T-helper 2 cell treated with Interferon-gamma antibody and Interleukin-4, amounts not matched to agents 5 μg/mL and 100 μg/mL, for 36 hours (primary cell): ENCODE measurements at places on chromosomes 6 and 20.

- H3K27ac ChIP-seq: no peak overlapping the region
- no peaks in the 10 kb centered on the region for H3K27me3 ChIP-seq
- H3K4me3 ChIP-seq: no peak overlapping the region
- no peak for DNase-seq
- H3K36me3 ChIP-seq: peaks cover 4% of the 10 kb centered on the region
These were observed 21.8 kb downstream of the OSTM1 start for GRCh38 chr6:108052706-108053105.

- H3K4me3 ChIP-seq: no peak overlapping the region
- no peak for DNase-seq
- peaks cover 3% of the 10 kb centered on the region for H3K36me3 ChIP-seq
These were observed 30.0 kb downstream of the GJA10 start for GRCh38 chr6:89924231-89924630.

DNA sequence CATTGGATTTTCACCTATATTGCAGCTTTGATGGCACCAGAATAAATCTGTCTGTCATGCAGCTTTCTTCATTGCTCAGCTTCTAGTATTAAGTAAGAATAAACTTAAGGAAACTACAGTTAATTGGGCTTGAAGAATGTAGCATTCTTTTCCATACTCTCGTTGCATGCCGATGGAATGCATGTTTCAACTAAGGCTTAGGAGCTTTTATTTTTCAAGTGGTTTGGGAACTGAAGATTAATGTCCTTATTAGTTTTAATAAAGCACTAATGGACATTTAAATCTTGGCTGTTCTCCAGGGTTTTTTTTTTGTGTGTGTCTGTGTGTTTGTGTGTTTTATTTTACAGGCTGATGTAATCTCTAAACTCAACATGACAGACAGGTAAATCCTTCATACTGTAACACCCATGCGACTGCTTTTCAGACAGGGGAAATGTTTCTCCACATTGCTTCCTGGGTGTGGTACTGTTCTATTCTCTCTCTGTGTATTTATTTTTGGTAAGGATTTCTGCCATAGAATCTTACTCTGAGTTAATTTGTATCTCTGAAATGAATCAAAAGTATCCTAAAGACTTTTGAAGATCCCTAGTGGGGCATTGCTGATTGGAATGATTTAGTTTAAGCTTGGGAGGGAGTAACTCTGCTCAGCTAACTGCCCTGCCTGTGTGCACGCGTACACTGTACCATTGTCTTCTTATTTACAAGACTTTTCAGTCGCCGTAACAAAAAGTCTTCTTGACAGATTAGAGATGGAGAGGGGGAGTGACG, 38.0 kb downstream of the SLC9A8 start:
- peaks cover 12% of the 10 kb centered on the region for H3K4me1 ChIP-seq
- H3K27ac ChIP-seq: peak overlapping the region; percentile 80
- H3K27me3 ChIP-seq: no peaks in the 10 kb centered on the region
- peaks cover 33% of the 10 kb centered on the region for H3K36me3 ChIP-seq
- no peak for DNase-seq
- H3K4me3 ChIP-seq: peak overlapping the region; percentile 42

DNA sequence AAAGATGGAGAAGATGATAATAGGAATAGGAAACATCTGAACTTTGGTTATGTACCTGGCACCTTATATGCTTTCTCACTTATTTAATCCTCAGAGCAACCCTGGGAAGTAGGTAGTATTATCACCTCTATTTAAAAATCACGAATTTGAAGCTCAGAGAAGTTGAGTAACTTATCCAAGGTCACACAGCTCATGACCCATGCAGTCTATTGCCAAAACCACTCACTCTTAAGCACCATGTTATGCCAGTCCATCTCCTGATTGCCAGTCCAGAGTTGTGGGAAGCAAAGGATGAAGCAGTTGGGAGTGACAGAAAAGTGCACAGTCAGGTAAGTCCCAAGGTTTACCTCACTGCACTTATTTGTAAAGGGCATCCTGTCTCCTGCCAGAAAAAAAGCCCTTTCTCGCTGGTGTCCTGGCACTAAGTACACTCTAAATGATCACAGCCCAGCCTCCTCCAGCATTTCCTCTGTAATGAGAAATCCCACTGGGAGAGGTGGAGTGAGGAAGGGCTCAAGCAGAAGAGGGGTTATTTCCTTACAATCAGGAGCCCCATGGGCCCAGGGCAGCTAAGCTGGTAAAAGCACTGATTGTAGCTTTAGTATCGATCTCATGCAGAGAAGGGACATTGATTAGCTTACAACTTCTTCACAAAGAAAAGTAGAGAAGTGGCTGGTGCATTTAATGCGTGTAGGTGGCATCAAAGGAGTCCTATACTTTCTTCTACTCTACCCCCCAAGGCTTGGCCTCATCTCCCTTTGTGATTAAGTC, 21.3 kb upstream of the SCGN start:
- peaks cover 8% of the 10 kb centered on the region for H3K27me3 ChIP-seq
- H3K36me3 ChIP-seq: no peaks in the 10 kb centered on the region
- DNase-seq: no peak
- no peaks in the 10 kb centered on the region for H3K4me1 ChIP-seq
- H3K27ac ChIP-seq: no peak overlapping the region

DNA sequence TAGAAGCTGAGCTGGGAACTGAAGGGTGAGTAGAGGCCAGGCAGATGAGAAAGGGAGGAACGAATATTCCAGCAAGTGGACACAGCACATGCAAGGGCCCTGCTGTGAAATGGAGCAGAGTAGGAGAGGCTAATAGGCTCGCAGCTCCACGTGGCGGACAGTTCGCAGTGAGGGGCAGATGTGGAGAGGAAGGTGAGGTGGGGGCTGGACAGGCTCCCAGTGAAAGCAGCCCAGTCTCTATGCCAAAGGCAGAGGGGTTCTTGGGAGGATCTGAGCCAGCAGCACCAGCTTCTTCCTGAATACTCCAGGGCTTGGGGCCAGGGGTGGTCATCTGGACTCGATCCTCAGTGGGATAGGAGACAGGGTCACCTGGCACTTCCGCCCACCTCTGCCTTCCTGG, 81.0 kb downstream of the CEBPB start:
- peaks cover 10% of the 10 kb centered on the region for H3K27me3 ChIP-seq
- no peak overlapping the region for H3K4me3 ChIP-seq
- H3K36me3 ChIP-seq: no peaks in the 10 kb centered on the region
- peaks cover 6% of the 10 kb centered on the region for H3K4me1 ChIP-seq
- DNase-seq: no peak

GRCh38 chr6:33841070-33841469, 37.3 kb upstream of the MLN start:
- H3K4me1 ChIP-seq: peaks cover 14% of the 10 kb centered on the region
- H3K4me3 ChIP-seq: no peak overlapping the region
- no peaks in the 10 kb centered on the region for H3K36me3 ChIP-seq
- no peak for DNase-seq
- no peak overlapping the region for H3K27ac ChIP-seq

DNA sequence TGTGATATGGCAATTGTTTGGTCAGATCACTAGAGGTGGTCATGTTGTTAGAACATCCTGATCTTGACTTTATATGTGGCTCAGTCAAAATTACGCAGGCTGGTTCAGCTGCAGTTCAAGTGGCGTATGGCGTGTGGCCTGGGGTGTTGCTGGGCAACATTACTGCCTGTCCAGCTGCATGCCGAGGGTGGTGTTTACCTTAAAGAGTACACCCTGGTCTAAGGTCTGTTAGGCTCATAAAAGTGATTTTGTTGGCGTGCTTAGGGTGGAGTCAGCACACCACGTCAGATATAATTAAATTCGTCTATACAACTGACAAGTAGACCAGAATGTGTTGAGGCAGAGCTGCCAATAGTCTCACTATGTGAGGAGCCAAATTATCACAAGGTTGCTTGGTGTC, 55.6 kb upstream of the NEDD9 start:
- no peak overlapping the region for H3K4me3 ChIP-seq
- H3K27me3 ChIP-seq: no peaks in the 10 kb centered on the region
- no peak overlapping the region for H3K27ac ChIP-seq
- H3K4me1 ChIP-seq: peaks cover 8% of the 10 kb centered on the region

DNA sequence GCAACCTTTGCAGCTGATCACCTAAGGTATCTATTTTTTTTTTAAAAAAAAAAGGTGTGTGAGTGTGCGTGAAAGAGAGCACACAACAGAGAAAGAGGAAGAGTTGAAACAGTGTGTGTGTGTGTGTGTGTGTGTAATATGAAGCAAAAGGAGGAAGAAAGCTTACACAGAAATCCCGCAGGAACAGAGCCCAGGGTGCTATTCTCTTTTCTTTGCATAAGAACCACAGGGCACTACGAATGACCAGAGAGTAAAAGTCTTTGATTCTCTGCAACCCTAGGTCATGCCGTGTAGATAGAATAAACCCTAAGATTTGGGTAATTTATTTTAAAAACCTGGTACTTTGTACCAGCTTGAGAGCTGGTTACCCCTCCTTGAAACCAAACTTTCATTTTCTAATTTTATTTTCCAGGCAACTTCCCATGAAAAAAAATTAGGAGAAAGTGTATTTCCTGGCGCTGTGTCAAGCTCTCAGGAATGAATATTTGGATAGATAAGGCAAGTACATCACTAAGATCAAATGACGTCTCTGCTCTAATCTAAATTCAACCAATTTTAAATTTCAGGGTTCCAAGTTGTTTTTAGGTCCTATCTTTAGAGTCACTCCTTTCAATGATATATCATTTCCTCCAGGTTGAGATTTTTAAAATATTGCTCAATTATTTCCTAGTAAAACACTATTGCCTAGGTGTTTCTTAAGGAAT, 47.9 kb upstream of the ID4 start:
- no peaks in the 10 kb centered on the region for H3K36me3 ChIP-seq
- no peak for DNase-seq
- H3K4me1 ChIP-seq: no peaks in the 10 kb centered on the region
- no peak overlapping the region for H3K4me3 ChIP-seq

DNA sequence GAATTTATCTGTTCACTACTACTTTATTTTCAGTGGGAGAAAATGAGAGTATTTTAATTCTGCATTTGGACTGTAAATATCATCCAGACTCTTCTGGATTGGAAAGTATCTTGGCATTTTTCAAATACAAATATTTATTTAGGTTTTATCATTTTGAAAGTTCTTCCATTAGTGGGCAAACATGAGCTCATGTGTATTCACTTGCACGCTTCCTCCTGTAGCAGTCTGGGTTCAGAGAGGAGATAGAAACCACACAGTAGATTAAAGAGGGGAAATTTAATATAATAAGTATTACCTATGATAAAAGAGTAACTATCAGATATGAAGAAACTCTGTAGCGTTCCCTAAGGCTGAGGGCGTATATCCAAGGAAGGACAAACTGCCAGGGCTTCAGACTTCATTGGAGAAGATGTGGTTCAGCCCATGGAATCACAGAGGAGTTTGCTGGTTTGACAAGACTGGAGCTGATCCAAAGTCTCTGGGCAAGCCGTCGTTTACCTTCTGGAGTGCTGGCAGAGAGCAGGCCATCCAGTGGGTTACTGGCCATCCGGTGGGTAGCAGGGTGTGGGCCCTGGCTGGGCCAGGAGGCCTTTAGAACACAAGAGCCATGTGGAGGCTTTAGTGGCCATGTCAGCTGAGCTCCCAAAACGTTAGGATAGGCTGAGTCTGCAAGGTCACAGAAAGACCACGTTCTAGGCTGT, 44.3 kb downstream of the KCNS1 start:
- H3K4me1 ChIP-seq: peaks cover 48% of the 10 kb centered on the region
- DNase-seq: no peak
- H3K4me3 ChIP-seq: no peak overlapping the region
- H3K36me3 ChIP-seq: peaks cover 57% of the 10 kb centered on the region
- H3K27ac ChIP-seq: no peak overlapping the region

GRCh38 chr6:5045416-5045815, 39.7 kb upstream of the PPP1R3G start:
- no peaks in the 10 kb centered on the region for H3K4me1 ChIP-seq
- no peak for DNase-seq
- no peaks in the 10 kb centered on the region for H3K36me3 ChIP-seq
- H3K27ac ChIP-seq: no peak overlapping the region
- no peaks in the 10 kb centered on the region for H3K27me3 ChIP-seq

DNA sequence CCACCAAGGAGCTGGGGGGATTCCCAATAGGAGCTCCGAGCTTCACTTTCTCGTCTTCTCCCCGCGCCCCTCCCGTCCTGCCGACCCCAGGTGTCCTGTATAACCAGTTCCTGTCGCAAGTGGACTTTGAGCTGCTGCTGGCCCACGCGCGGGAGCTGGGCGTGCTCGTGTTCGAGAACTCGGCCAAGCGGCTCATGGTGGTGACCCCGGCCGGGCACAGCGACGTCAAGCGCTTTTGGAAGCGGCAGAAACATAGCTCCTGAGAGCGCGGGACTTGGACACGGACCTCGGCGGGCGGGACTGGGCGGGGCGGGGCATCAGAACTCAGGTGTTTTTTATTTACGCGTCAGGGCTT, 340 bp upstream of the VARS2 start:
- peak overlapping the region; percentile 86 for H3K4me3 ChIP-seq
- H3K4me1 ChIP-seq: peaks cover 30% of the 10 kb centered on the region
- H3K27ac ChIP-seq: peak overlapping the region; percentile 39
- peaks cover 24% of the 10 kb centered on the region for H3K36me3 ChIP-seq
- DNase-seq: no peak
